ENCODE measurements at places on chromosomes 11 and 22.

- DNase-seq: no peak
These were observed 180.7 kb upstream of the NCAM1 start for GRCh38 chr11:112780351-112781087.

- DNase-seq: no peak
These were observed 20.3 kb upstream of the TH start for GRCh38 chr11:2191883-2192282.

DNA sequence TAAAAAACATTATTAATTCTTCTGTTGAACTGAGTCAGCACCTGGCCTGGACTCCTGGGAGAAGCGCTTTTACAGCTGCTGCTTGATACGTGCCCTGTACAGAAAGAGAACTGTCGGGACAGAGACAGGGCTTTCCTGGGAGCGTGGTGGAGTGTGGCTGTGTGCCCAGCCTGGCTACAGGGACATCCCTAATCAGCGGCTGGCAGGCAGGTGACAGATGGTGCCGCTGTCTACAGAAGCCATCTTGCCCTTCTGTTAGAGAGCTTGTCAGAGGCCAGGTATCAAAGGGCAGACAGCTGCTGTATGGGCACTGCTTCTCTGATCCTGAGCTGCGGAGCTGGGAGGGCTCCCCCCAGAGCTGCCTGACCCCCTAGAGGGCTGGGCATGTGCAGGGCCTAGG is 361.8 kb downstream of the TENM4 start:
- DNase-seq: no peak

DNA sequence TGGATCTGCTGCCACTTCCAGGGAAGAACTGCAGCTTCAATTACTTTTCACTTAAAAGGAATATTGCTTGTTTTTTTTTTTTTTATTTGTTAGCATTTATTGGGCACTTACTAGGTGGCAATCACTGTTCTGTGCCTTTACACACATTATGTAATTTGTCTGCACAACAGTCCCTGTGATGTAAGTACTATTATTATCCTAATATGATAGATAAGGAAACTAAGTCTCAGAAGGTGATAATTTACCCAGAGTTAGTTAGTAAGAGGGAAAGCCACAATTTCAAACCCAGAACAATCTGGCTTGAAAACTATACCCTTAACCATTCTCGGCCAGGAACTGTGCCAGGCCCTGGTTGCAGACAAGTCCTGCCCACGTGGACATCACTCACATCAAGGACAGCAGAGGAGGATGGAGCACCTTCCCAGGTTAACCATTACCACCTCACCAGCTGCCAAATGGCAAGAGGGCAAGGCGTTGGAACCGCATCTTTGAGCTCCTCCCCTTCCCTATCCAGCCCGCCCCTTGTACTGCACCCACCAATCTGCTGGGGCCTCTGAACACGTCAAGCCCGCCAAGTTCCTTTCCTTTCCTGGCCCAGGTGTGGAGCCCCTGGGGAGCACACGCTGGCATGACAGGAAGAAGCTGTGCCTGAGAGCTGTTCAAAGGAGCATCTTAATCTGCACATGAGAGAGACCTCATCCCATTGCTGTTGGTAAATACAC is 78.4 kb downstream of the NAV2 start:
- DNase-seq: no peak

GRCh38 chr11:21323617-21324016 is 654.2 kb downstream of the NELL1 start:
- DNase-seq: no peak
